ENCODE measurements at places on chromosomes 16 and 17.

- no peak for DNase-seq
Measured at GRCh38 chr16:7037495-7037894, 295.1 kb upstream of the RBFOX1 start.

DNA sequence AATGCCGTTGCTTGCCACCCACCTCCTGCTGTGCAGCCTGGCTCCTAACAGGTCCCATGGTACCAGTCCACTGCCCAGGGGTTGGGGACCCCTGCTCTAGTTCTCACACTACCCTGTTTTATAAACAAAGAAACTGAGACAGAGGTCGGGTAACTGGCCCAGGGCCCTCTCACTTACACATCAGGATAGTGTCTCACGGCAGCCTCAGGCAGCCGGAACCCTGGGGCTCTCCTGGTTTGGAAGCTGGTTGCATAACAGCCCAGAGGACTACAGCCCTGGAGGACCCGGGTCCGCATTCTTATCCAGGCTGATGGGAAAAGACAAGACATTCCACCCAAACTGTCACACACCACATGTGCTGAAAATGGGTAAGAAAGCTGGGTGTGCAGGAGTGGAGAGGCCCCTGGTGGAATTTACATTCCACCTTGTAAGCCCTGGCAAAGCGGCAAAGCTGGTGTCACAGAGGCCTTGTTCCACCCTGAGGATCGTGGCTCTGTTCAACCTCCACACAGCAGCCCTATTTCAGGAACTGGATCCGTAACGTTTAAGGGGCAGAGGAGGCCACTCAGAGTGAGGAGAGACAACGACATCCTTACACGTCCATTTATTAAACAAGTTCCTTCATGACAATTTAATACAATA is 9.8 kb downstream of the CMTM3 start:
- no peak for DNase-seq

- no peak for DNase-seq
Measured at GRCh38 chr16:30808146-30808545, 21.1 kb upstream of the ZNF629 start.

DNA sequence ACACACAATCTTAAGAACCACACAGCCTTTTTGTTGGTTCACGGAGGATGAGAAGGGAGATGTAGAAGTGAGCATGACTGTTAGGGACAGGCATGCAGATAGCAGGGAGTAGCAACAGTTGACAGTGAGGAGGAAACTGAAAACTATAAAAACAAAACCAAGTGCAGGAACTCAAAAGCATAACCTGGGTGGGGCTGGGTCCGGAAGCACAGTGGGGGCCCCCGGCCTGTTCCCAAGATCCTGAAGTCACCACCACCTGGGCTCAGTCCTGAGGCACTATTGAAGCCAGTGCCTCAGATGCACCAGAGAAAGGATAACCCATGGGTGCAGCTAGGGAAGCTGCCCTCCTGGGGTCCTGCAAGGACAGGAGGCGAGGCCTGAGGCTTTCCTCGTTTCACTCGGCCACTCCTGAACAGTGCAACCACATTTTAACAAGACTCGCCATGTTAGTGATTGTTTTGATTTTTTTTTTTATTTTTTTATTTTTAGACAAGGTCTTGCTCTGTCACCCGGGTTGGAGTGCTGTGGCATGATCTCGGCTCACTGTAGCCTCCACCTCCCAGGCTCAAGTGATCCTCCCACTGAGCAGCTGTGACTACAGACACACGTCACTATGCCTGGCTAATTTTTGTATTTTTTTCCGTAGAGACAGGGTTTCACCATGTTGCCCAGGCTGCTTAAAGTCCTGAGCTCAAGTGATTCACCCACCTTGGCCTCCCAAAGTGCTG is 27.7 kb upstream of the CBX4 start:
- no peak for DNase-seq

GRCh38 chr17:37506678-37507077 is 17.0 kb downstream of the DUSP14 start:
- DNase-seq, result peak; percentile 79

DNA sequence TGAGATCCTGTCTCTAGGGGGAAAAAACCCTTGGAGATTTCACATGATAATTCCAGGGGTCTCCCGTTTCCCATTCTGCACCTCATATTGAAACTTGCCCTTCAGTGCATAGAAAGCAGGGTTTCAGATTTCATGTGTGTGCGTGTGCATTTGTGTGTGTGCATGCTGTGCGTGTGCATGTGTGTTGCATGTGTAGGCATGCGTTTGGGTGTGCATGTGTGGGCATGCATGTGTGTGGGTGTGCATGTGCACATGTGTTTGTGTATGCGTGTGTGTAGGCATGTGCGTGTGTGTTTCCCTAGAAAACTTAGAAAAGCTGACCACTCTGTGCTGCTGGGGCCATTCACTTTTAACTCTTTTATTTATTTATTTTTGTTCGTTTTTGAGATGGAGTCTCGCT is 40.0 kb downstream of the IL21R start:
- no peak for DNase-seq

DNA sequence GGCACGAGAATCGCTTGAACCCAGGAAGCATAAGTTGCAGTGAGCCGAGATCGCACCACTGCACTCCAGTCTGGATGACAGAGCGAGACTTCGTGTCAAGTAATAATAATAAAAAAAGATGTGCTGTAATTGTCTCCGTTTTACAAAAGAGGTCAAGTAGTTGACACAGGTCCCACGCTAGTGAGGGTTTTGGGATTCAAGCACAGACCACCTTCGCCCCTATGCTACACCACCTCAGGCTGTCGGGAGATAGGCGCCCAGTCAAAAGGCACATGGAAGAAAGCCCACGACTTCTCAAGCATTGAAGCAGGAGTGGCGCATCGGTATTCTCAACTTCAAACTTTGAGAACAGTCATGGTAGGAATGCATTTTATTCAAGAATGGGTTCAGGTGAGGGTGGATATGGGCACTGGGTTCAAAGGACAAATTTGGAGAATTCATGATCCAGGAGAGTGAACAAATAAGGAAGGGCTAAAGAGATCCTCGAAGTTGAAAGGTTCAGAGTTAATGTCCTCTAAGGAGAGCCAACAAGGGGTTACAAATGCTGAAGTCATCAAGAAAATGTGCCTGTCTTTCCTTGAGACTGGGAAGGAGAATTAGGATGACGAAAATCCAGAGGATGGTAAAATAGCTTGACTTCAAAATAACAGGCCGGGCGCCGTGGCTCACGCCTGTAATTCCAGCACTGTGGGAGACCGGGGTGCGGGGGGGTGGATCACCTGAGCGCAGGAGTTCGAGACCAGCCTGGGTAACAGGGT is 1.4 kb upstream of the AMZ2 start:
- no peak for DNase-seq

- DNase-seq, result no peak
Measured at GRCh38 chr17:55710410-55710809, 12.3 kb downstream of the TMEM100 start.

DNA sequence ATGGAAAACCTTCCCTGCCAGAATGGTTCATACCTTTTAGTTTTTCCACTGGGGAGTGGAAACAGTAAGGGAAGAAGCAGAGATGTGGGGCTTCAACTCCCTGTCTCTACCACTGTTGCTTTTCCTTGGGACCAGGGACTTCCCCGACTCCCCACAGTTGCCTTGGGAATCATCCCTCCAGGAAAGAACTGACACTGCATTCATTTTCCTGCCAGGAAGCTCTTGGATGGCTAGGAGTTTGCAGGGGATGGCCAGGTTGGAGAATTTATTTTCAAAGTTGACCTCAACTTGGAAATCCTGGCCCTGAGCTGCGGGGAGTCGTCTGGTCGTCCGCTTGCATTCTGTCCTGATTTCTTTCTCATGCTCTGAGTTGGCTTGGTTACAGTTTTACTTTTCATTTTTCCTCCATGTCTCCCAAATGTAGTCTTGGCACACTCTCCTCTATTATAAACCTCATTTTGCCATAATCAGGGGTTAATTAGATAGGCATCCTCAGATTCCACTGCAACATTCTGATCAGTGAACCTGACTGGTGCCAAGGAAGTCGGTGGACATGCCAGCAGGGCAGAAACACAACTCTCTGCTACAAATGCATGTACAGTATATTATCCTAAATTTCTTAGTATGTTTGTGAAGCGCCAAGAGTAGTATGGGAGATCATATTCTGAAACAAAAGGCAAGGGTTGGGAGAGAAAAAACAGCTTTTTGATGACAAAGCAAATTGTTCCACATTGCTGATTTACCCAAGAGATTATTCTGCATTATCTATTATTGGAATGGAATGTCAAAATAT is 220.5 kb upstream of the XYLT1 start:
- no peak for DNase-seq

- no peak for DNase-seq
Measured at GRCh38 chr17:57750895-57751294, 5.8 kb upstream of the CCDC182 start.

GRCh38 chr17:2396568-2397246 is 4.2 kb downstream of the MNT start:
- DNase-seq, result no peak

DNA sequence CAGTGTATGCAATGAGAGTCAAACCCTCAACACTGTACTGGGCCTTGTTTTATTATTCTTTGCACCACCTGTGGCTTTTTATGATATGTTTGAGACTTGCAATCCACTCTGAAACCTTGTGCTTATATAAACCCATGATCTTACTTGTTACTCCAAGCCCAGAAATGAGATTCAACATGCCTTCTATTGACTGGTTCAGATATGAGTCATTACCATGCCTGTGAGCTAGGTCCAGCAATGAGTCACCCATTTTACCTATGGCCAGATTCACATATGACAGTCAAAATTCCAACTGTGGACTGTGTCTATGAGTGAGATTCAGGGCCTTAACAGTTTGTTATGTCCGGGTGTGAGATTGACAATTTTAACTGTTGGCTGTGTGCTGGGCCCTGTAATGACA is 1846.1 kb downstream of the TP53TG3F start:
- no peak for DNase-seq

DNA sequence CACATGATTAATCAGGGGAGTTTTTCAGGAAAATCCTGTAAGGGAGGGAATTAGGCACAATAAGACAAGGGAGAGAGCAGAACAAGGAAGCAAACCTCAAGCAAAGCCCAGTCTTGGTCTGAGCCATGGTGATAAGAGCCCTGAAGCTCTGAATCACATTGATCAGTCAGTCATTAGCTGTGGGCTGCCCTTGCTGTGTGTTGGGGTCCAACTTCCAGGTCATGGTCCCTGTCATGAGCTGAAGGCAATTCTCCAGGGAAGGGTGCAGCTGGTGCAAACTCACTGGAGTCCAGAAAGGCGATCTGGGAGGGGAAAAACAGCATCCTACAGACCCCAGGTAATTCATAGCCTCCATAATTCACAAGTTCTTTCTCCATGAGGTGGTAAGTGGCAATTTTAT is 89.9 kb downstream of the CYLD start:
- no peak for DNase-seq

DNA sequence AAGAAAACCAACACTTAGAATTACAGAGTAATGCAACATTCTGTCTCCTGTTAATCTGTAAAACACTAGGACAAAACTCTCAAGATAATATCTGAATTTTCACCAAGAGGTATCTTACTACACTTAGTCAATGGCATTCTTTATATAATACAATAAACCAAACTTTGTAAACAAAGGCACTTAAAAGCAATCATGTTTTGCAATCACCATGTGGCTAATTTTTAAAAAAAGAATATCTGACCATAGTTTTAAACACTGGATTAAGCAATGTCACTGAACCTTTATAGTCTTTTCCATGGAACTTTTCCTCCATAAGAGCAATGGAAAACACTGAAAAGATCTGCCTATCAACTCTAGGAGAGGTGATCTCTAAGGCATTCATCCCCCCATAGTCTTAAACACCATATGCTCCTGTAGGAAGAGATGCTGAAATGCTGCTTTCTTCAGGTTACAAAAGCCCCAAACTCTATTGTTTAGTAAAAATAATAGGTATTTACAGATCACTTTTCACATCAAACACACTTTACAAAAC is 144.2 kb upstream of the CORO6 start:
- no peak for DNase-seq

- DNase-seq, result no peak
Measured at GRCh38 chr17:59108400-59109102, 1.9 kb upstream of the TRIM37 start.

- DNase-seq, result no peak
Measured at GRCh38 chr16:929227-930073, 41.3 kb downstream of the LMF1 start.

GRCh38 chr16:14449790-14450480 is 180.1 kb downstream of the PARN start:
- no peak for DNase-seq

- DNase-seq, result no peak
Measured at GRCh38 chr17:76369379-76369778, 15.0 kb upstream of the SPHK1 start.

DNA sequence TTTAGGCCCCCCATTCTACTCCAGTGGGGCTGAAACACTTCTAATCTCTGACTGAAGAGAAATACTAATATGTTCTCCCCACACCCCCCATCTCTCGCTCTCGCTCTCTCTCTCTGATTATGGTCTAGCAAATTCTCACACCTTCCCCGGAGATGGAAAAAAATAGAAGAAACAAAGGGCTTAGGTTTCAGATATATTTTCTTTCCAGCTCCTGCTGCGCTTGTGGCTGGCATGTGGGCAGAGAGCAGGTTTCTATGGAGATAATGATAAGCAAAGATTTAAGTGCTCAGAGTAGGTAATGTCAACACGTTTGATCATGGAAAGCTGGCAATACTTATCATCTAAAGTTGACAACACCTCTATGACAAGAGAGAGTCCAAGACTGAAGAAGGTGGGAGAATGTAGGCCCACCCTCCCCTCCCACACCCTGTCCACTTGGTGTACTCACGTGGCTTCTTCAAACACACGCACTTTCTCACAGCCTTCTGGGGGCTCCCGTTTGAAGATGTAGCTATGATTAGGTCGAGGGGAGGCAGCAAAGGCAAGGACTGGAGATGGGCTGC is 8.0 kb upstream of the SLC35B1 start:
- DNase-seq, result no peak
